ENCODE measurements at places on chromosomes 7 and 10.

DNA sequence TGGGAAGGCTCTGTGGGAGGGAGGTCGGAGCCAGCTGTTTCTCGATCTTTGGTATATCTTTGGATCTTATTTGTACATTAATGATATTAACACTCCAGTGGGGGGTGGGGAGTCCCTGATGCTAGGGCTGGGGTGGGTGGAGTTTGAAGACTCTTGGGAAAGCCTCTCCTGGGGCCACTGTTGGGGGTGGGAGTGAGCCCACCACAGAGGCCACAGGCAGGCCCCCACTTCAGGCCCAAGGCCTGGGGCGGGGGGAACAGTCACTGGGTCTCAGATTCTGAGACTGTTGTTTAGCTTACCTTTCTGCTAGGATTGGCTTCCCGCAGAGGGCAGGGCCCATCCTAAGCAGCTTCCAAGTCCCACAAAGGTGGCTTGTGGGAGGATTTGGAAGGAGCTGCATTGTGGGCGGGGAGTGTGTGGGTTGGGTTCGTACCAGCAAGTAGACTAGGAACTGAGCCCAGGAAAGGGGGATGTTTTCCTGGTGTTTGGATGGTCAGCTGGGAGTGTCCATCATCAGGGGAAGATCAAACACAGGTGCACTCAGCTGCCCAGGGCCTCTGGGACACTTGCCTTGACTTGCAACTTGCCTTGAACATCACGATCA is 11.9 kb downstream of the YKT6 start:
- DNase-seq = no peak

DNA sequence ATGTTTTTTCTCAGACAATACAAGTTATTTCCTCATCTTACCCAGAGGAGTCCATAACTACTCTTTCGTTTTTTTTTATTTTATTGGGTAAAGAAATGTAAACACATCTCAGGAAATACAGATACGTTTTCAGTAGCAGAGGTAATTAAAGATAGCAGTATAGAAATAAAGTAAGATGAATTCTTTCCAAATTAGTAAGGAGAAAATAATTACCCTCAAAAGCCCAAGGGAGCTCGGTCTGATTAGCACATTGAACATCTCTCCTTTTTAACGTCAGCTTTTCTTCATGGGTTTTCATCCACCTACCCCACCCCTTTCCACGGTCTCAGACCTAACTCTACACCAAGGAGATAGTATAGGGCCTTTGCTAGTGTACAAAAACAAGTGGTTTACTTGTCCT is 294.2 kb downstream of the GRID1 start:
- DNase-seq = no peak

DNA sequence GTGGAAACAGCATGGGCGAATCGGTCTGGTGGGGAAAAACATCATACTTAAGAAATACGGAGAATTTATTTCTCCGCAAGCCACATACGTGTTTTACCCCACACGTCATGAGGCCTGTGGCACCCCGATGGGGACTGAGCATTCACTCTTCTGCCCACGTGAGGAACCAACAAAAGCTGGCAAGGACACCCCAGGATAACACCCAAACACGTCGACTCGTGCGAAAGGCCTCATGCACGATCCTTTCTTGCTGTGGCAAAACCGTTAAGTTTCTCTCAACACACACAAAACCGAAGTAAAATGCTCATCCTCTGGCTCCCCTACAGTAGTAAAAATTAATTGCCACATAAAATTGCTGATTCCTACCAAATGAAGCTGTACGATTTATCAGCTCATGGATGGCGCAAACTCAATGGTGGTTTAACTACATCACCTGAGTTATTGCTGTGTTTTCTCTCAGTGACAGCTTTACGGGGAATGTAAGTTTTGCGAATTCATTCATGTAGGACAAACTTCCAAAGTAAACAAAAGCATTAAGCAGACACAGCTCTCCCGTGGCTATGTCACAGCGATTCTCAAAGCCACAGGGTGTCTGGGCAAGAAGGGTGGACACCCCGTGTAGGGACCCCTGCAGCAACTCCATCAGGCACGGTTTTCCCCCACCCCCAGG is 97.0 kb downstream of the CTBP2 start:
- no peak for DNase-seq

GRCh38 chr10:89942217-89942616 is 240.8 kb downstream of the KIF20B start:
- DNase-seq = no peak

GRCh38 chr10:89648074-89648473 is 3.0 kb upstream of the PANK1 start:
- no peak for DNase-seq

Data from AG08395 (cell line).